Stimulated activated CD4-positive, alpha-beta T cell treated with anti-CD3 and anti-CD28 coated beads, Interleukin-1b, Interleukin-23, amount 100 ng/mL, for 1 hour (primary cell): ENCODE measurements at places on chromosomes 16 and 17.
A peak's percentile ranks its signal among the peaks of the same experiment; 100 is the strongest.

GRCh38 chr16:64094181-64094965 lies 1027.5 kb downstream of the CDH11 start:
- no peak for DNase-seq

GRCh38 chr17:30158896-30159625 lies 42.4 kb downstream of the NSRP1 start:
- DNase-seq: no peak

DNA sequence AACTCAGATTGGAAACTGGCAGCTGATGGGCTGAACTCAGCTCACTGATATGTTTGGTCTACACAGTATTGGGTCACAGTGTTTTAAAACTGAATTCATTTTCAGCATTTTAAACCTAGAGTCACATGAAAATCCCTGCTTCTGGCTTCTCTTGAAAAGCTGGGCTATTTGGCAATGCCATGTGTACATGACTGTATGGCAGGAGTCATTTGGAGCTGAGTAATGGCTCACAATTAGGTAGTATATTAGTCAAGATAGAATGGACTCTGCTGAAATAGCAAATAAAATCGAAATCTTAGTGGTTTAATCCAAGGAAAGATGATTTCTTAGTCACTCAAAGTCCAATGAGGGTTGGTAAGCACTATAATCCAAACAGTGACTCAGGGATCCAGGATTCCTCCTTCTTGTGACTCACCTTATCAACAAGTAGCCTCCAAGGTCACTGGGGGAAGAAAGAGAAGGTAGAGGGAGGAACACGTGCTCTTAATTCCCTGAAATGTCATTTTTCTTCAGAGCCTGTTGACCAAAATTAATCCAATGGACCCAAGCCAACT lies 13.9 kb upstream of the PMP22 start:
- no peak for DNase-seq

DNA sequence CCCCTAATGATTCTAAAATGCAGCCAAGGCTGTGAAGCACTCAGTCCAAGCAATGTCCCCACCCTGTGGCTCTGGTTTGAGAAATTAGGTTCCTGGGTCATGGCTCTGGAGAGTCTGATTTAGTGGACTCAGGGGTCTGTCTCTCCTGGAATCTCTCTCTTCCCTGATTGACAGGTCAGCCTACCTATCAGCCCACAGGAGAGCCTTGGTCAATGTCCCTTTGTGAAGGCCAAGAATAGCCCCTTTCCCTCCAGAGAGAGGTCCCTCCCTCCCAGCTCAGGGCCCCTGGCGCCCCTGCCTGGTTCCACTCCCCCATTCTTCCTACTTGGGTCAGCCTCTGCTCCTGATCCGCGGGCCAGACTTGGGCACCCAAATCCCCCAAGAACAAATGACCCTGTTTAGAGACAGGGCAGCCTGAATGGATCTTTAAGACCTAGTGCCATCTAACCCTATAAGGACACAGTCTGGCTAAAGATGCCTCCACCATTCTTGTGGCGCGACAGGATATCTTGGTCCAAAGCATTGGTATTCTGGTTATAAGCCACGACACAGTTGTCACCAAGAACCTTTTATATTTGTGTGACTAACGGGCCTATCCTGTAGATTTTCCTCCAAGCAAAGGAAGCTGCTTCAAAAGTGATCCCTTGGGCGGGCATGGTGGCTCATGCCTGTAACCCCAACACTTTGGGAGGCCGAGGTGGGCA lies 38.3 kb upstream of the PRSS54 start:
- DNase-seq: no peak

GRCh38 chr17:17017343-17018014 lies 24.8 kb upstream of the MPRIP start:
- DNase-seq: no peak

DNA sequence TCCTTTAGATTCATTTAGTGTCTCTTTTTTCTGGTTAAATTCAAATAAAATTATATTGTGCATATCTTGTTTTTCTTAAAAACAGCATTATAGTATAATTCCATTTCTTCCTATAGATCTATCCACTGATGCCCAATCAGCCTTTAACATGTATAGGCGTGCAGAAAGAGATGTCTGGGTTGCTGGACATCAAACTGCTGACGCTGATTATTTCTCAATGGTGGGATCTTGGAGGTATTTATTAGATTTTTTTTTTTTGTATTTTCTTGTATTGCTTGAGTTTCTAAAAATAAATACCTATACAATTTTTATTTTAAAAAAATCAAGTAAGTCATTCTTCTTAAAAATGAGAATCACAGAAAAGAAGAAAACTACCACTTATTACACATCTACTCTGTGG lies 50.9 kb downstream of the COG7 start:
- DNase-seq: no peak

DNA sequence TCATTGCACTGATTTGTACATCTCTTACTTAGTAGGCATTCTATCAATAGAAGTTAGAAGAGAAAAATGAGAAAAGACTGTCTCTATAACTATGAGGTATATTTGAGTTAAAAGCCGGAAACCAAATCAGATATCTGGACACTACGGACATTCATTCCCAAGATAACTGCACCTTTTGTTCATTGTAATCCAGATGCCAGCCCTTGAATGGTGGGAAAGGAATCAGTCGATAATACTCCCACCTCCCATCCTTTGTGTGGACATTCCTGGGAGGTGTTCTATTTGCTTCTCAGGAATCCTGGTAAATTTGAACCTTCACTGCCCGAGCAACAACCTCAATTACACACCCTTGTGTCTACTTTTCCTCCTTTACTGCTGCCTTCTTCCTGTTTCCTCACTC lies 225.2 kb downstream of the CHD9NB start:
- DNase-seq: no peak

- no peak for DNase-seq
Measured at GRCh38 chr17:49779156-49779738, 9.2 kb upstream of the KAT7 start.

DNA sequence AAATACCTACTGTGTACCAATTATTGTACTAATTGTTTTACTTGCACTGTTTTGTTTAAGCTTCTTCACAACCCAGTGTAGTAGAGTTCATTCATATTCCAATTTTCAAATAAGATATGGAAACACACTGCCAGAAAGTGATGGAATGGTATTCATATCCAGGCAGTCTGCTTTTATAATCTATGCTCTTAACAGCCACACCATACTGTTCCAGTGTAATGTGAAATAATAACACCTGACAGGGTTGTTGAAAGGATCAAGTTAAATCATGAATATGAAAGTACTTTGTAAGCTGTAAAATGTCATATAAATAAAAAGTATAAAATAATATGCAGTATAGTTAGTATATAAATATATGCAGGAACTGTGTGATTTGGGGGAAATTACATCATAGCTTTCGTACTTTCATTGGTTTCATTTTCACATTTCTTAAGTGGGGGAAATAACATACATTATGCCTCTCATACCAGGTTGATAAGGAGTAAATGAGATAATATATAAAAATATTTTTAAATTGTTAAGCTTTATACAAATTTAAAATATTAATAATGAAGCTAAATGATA lies 230.8 kb downstream of the TANC2 start:
- DNase-seq: no peak

DNA sequence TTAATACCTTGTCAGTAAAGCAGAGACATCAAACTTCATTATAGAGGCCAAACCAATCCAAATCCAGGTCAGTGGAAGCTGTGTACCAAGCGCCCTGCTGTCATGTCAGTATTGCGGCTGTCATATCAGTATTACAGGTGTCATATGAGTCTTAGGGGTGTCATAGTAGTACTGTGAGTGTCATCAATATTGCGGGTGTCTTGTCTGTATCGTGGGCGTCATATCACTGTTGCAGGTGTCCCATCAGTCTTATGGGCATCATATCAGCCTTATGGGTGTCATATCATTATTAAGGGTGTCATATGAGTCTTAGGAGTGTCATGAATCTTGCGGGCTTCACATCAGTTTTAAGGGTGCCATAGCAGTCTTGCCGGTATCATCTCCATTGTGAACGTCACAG lies 6.0 kb upstream of the PRDM7 start:
- DNase-seq: no peak

DNA sequence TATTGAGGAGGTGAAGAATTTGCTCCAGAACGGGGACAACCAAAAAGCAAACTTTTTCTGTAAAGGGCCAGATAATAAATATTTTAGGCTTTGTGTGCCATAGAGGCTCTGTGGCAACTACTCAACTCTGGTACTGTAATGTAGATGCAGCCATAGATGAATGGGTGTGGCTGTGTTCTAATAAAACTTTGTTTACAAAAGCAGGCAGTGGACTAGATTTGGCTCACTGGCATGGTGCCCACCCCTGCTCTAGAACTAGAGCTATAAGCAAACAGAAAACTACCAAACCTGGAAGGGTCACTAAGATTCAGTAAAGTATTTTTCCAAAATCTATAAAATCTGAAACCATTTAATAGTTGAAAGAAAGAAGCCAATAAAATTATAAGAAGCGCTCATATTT lies 24.6 kb upstream of the SMURF2 start:
- DNase-seq: no peak

DNA sequence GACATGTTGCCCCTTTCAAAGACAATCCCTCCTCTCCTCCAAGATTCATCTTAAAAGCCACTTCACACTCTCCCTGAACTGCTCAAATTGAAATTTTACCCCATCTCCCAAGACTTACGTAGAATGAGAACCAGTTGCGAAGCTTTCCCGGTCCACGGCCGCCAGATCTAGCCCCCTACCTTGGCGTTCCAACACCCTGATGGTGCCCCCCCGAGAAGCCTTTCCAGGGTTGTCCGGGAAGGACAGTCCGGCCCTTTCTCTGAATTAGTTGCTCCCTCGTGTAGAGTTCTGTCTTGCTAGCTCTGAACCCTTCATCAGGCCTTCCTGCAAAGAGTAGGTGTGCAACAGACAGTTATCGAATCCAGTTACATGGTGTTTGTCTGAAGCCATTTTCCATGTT lies 60.0 kb upstream of the DNAH17 start:
- DNase-seq: no peak

DNA sequence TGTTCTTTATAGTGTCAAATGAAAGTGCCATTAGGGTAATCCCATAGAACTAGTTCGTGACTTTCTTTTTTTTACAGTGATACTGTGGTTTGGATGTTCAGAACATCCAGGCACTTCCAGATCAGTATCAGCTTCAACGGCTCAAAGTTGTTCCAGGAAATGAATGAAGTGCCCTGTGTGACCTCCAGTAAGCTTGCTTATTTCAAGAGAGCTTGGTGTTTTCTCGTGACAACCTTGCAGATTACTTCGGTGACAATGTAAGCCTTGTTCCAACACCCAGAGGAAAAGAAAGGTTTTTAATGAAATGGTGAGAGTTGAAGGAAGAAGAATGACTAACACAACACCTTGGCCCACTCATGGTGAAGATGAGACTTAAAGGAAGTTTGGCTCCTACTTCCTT lies 16.0 kb upstream of the KCNJ16 start:
- DNase-seq: no peak

GRCh38 chr17:8005357-8005756 lies 2.9 kb downstream of the GUCY2D start:
- no peak for DNase-seq

DNA sequence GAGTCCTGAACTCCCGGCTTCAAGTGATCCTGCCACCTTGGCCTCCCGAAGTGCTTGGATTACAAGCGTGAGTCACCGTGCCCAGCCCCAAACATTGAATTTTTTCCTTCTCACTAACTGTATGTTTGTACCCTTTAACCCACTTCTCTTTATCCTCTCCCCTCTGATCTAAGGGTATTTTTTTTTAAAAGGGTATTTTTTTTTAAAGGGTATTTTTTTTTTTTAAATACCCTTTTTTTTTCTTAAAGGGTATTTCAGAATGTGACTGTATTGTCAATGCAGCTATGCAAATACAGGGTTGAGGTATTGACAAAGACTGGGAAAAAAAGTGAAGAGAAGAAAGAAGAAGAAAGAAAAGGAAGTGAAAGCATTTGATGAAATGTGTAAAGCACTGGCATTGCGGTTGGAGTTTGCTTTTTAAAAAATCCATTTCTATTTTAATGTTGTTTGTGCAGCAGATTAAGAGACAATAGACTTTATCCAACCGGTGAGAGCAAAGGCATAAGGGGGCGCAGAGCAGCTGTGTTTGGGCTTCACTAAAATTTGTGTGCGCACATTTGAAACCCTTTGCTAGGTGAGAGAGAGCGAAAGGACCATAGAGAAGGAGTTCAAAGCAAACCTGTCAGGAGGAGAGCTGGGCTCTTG lies 42.4 kb downstream of the SYT17 start:
- no peak for DNase-seq

DNA sequence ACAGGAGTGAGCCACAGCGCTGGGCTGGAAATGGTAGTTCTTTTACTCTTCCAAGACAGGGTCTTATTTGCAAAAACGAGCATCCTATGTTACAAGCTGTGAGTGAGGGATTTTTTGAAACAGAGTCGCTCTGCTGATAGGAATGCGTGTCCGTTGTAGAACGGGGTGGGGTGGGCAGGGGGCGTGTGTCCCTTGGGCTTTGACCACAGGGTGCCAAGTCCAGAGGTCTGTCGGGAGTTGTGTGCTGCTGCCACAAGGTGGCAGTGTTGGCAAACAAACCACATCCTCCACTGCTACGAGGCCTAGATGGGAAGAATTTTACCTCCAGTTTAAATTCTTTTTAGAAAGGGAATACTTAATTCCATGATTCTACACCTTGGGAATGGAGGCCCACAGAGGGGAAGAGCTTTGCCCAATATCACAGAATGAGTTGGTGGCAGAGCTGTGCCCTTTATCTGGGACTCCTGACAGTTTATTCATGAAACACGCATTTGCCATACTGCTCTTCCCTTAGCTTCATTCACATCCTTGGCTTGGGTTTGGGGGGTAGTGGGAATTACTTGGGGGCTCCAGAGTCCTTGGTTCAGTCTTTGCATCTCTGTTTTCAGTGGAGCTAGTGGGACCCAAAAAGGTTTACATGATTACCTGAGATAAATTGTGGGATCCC lies 30.6 kb upstream of the ETV4 start:
- DNase-seq: peak; percentile 19

- DNase-seq: no peak
Measured at GRCh38 chr16:70660672-70661350, 14.5 kb downstream of the IL34 start.

DNA sequence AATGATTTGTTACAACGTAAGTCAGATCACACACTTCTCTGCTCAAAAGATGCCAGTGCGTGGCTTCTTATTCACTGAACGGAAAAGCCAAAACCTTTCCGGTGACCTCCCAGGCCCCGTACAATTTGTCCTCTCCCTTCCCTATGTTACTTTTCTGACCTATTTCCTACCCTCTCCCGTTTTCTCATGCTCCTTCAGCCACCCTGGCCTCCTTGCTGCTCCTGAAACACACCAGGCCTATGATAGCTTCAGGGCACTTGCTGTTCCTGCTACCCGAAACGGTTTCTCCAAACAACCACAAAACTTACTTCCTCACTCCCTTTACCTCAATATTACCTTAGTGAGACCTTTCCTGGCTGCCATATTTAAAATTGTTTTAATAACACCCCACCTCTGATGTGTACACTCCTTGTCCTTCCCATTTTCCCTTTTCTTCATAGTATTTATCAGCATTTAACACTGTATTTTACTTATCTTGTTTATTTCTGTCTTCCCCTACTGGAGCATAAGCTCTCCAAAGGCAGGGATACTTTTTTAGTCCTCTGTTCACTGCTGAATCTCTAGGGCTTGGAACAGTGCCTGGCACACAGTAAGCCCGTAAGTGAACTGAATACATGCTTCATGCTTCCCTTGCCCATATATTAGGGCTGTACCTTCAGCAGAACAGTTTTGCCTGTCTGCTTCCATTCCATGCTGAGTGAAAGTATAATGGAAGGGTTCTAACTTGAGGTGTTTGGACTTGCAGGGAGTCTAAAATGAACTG lies 10.9 kb upstream of the ARL2BP start:
- DNase-seq: no peak

GRCh38 chr16:86964796-86965241 lies 352.4 kb downstream of the C16orf95 start:
- no peak for DNase-seq

- no peak for DNase-seq
Measured at GRCh38 chr17:57541472-57542394, 203.4 kb downstream of the CCDC182 start.

- no peak for DNase-seq
Measured at GRCh38 chr16:70778901-70779309, 22.1 kb downstream of the VAC14 start.
